ENCODE measurements at places on chromosomes 2 and 18. TPM values are rescaled to one million over a fixed set of nuclear protein-coding genes. Genes with fewer than 3 reads are reported as not detected.

DNA sequence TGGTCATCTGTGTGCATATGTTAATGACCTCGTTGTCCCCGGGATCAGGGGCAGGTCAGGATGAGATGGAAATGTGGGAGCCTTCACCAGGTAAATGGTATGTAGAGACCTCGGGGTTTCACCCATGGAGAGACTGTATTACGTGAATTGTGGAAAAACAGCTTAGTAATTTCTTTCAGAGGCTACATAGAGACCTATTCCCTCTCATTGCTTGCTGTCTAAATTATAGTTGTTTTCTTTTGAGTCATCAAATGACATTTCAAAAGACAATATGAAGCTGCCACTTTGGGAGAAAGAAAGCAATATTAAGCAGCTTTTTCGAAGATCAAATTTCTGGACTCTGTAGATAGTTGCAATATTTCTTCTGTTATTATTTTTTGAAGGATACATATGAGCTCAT, 20.4 kb downstream of the ADAM23 start:
- H3K4me3 ChIP-seq, result no peak overlapping the region
- no peak for DNase-seq
- H3K36me3 ChIP-seq, result peaks cover 4% of the 10 kb centered on the region
- peaks cover 3% of the 10 kb centered on the region for H3K27me3 ChIP-seq
- no peak overlapping the region for H3K27ac ChIP-seq

GRCh38 chr2:211455216-211455841, 898.9 kb downstream of the CPS1 start:
- no peak overlapping the region for H3K27ac ChIP-seq
- DNase-seq, result peak; percentile 18
- no peaks in the 10 kb centered on the region for H3K27me3 ChIP-seq
- no peaks in the 10 kb centered on the region for H3K4me1 ChIP-seq
- no peaks in the 10 kb centered on the region for H3K36me3 ChIP-seq

- no peak for DNase-seq
- peaks cover 4% of the 10 kb centered on the region for H3K27me3 ChIP-seq
- H3K27ac ChIP-seq, result no peak overlapping the region
- no peak overlapping the region for H3K4me3 ChIP-seq
- H3K36me3 ChIP-seq, result no peaks in the 10 kb centered on the region
These were observed 209.5 kb downstream of the DPP10 start for GRCh38 chr2:114651933-114652332.

- H3K4me1 ChIP-seq, result peaks cover 10% of the 10 kb centered on the region
- H3K27ac ChIP-seq, result no peak overlapping the region
- no peak overlapping the region for H3K4me3 ChIP-seq
These were observed 59.1 kb downstream of the CABLES1 start for GRCh38 chr18:23194155-23194996.

GRCh38 chr2:189060096-189060642, 86.0 kb downstream of the COL3A1 start:
- no peak for DNase-seq
- no peak overlapping the region for H3K4me3 ChIP-seq
- H3K4me1 ChIP-seq, result no peaks in the 10 kb centered on the region
- no peaks in the 10 kb centered on the region for H3K36me3 ChIP-seq
- no peaks in the 10 kb centered on the region for H3K27me3 ChIP-seq

- DNase-seq, result no peak
- peaks cover 10% of the 10 kb centered on the region for H3K4me1 ChIP-seq
- H3K36me3 ChIP-seq, result no peaks in the 10 kb centered on the region
These were observed 135.3 kb downstream of the INSIG2 start for GRCh38 chr2:118223511-118223991.

GRCh38 chr2:32622570-32623310, 5.1 kb upstream of the TTC27 start:
- H3K4me1 ChIP-seq, result peaks cover 6% of the 10 kb centered on the region
- H3K27me3 ChIP-seq, result no peaks in the 10 kb centered on the region
- no peak overlapping the region for H3K27ac ChIP-seq
- no peak for DNase-seq
- H3K36me3 ChIP-seq, result peaks cover 7% of the 10 kb centered on the region

DNA sequence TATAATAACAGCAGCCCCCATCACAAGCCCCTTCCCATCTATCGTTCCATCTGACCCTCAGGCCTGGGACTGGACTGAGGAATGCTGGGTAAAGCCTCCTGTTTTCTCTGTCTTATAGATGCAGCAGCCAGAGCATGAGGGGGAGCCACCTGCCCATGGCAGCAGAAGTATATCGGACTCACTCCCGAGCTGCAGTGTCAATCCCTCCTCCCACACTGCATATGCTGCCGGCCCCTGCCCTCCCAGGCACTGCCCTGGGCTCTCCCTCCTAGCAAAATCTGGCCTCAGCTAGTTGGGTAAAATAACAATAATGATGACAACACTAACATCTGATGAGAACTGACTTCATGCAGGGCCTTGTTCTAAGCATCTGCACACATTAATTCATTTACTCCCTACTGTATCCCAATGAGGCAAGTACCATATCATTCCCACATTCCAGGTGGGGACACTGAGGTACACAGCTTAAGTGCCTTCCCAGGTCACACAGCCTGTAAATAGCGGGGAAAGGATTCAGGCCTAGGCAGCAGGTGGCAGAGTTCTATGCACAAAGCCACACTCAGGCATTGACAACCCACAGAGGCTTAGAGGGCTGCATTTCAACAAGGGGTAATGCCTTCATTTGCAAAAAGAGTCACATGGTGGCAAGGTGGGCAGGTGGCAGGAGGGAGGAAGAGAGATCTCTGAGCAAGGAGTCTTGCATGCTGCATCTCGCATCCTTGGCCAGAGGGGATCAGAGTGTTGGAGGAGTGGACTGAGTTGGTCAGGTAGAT, 190.0 kb downstream of the ZBTB7C start:
- no peak overlapping the region for H3K4me3 ChIP-seq
- DNase-seq, result no peak
- no peaks in the 10 kb centered on the region for H3K36me3 ChIP-seq
- no peaks in the 10 kb centered on the region for H3K27me3 ChIP-seq
- no peaks in the 10 kb centered on the region for H3K4me1 ChIP-seq

The POTEC gene
- total RNA-seq, result not detected

The CPO gene
- not detected for total RNA-seq

The G6PC2 gene
- total RNA-seq, result not detected

The KCNG2 gene
- total RNA-seq, result not detected

The AGXT gene
- total RNA-seq, result not detected
